ENCODE measurements at places on chromosomes 5 and 9.

DNA sequence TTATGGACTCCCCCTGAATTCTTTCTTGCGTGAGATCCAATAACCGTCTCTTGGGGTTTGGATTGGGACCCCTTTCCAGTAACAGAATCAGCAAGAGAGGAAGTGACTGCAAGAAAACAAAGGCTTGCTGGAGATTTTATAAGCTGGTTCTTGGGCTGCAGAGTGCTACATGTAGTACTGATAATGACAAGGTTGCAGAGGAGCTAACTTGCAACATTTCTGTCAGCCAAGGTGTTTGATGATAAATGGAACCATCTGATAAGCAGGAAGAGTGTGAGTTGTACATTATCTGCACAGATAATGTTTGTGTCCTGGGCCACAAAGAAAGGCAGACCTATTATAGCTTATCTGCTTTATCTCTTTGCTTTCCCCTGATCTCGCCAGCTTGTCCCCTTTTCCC is 37.1 kb downstream of the DNAJB5 start:
- no peak for DNase-seq

GRCh38 chr9:5042661-5043178 is 57.6 kb downstream of the JAK2 start:
- no peak for DNase-seq

GRCh38 chr5:158758675-158759074 is 341.0 kb downstream of the EBF1 start:
- peak; percentile 90 for DNase-seq

GRCh38 chr5:12488161-12488560 is 583.9 kb upstream of the CTNND2 start:
- no peak for DNase-seq

GRCh38 chr5:148540647-148541046 is 113.7 kb downstream of the HTR4 start:
- no peak for DNase-seq

DNA sequence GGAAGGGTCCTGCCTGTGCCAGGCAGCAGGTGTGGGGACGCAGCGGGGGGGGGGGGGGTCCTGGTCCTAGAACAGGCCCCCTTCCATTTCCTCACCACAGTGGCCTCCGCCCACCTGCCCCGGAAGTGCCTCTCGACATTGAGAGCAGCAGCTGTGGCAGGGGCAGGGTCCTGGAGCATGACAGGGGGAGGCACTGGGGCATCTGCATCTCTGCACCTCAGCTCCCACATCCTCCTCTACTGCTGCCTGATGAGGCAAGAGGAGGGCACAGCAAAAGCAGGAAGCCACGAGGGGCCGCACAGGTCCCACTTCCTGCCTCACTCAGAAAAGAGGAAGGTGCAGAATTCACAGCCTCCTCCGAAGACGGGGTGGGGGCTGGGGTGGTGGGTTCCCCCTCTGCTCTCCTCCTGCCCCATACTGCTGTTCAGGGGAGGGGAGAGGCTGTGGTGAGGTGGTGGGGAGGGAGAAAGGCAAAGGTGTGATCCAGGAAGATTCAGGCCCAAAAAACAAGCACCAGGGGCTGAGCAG is 14.8 kb downstream of the AKNA start:
- DNase-seq: no peak

DNA sequence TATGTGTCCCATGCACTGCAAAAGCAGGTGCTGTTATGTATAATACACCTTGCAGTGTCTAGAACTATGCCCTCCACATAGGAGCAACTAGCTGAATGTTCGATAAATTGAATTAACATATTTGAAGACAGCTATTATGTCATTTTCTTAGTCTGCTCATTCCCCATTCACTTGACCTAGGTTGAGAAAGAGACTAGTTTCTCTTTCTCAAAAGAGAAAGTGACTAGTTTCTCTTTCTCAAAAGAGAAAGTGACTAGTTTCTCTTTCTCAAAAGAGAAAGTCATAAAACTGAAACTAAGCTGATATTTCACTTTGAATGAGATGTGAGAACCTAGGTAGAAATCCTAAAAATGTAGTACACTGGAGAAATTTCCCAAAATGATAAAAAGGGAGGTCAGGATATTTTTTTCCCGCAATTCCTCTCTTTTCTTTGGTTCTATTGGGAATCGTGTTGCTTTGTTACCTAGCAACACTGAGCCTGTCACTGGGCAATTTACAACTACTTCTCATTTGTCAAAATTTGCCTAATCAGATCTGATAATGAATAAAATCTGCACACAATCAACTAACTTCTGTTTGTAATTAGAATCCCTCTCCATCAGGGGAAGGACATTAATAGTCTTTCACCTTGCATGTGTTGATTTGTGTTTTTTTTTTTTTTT is 132.0 kb upstream of the GRIA1 start:
- DNase-seq: no peak

DNA sequence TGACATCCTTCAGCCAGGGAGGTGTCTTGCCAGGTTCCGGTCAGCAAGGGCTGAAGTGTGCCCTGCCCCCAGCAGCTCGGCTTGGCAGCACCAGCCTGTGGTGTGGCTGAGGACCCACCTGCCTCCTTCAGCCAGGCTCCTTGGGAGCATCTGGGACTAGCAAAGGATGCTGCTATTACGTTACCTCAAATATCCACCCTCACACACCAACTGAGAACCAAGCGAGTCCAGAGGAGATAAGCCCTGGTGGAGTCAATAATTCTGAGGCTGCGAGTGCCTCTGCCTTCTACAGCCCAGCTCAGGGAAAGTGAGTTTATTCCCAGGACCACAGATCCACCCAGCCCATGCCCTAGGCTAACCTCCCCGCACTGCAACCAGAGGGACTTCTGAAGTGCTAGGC is 57.1 kb upstream of the FSTL4 start:
- DNase-seq: no peak

- DNase-seq: peak; percentile 23
These were observed 16.2 kb upstream of the MAT2B start for GRCh38 chr5:163489055-163489744.

DNA sequence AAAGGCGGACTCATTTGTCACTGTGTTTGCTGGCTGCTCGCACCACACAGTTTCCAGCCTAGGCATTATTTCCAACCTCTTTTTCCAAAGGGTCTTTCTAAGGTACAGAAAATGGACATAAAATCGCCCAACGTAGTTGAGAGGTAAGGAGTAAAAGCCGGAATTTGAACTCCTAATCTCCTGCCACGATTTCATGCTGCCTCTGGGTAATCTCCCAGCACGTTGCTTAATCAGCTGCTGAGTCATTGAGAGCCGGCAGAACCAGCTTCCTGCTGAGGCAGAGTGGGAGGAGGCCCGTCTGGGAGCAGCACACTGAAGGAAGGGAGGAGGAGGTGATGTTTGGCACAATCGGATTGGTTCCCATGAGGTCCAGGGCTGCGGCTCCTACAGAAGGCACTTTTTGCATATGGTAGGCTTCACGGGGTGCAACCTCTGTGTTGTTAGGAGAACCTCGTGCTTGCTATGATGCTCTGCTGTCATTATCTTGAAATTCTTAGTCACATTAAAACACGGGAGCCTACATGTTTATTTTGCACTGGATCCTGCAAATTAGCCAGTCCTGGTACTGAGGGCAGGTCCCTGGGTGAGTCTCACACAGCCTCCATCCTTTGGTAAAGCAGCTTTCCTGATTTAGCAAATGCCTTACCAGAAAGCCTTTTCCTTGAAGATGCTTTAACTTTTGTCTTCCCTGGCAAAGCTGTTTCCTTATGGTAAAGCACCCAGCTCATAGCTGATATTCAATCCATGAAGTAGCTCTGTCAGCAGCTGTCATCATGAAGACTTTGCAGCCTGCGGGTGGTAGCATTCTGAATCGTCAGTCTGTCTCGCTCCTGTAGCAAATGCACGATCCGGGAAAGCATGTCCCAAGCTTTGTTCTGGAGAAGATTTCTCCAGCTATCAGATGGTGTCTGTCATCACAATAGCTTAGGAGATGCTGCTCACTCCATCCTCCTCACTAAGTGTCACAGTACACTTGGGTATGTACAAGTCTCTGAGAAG is 191.6 kb upstream of the MSX2 start:
- DNase-seq: peak; percentile 94

- DNase-seq: peak; percentile 22
These were observed 129.7 kb downstream of the RAPGEF6 start for GRCh38 chr5:131505237-131505908.

GRCh38 chr9:103649086-103649485 is 445.0 kb upstream of the SMC2 start:
- DNase-seq: peak; percentile 14

DNA sequence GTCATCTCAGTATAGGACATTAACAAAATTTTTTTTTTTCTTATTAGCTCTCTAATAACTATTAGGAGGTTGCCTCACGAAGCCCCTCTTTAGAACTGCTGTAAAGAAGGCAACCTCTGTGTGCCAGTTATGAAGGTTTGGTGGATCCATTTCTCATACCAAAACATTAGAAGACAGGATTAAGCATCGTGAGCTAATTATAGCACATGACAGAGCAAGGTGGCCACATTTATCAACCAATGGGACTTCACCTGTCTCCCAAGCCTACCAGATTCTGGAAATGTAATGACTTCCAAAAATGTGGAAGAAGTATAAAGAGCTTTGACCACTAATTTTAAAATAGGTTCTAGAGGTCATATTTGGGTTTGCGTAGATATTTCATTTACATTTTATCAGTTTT is 107.2 kb downstream of the SMARCA2 start:
- no peak for DNase-seq

DNA sequence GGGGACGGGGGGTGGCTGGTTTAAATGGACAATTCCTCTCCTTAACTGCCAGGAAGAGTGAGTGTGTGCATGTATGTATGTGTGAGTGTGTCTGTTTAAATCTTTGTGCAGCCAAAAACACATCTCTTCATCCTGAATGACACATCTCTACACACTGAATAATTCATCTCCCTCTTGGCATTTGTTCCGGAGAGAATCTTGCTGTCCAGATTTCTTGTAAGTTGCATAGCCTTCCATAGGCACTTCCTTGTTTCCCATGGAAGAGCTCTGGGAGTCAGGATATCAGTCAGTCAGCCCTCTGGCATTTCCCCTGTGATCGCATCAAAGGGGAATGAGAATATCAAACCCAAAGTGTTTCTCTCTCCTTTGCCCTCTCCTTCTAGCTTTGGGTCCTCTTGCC is 74.7 kb downstream of the WWC1 start:
- peak; percentile 99 for DNase-seq

DNA sequence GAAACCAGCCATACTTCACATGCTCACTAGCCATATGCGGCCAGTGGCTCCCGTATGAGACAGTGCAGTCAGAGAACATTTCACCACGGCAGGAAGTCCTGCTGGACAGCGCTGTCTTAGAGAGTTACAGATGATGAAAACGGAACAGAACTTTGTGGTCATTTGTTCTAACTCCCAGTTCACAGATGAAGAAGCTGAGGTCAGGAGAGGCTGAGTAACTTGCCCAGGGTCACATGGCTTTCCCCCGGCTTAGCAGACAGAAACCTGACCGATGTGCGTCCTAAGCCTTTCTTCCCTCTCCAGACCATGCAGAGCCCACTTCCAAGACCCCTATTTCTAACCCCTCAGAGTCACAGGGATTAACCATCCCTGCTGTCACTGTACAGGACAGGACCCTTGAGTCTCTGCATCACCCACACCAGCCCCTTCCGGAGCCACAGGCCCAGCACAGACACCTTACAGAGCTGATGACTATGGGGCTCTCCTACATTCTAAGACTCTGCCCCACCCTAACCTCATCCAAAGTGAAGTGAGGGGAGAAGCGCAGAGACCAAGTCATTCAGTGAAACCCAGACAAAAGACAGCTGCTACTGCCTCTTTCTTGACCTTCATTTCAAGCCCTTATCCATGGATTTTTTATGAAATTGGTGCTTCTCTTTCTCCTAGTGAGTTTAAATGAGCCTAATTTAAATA is 86.9 kb downstream of the PTPN3 start:
- DNase-seq: no peak

DNA sequence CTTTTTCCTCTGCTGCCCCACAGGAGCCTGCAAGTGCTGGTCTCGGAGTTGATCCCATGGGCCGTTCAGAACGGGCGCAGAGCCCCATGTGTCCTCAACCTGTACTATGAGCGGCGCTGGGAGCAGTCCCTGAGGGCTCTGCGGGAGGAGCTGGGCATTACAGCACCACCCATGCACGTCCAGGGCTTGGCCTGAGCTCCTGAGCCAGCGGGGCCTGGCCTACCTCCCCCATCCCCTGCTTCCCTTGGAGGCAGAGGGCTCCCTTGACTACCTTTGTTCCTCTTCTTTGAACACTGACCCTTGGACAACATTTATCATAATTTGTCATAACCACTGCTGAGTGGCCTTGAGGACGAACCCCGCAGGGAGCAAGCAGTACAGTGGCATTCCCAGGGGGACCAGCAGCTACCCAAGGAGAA is 6.9 kb upstream of the SLC27A4 start:
- DNase-seq: no peak

GRCh38 chr5:159639590-159639989 is 276.7 kb upstream of the ADRA1B start:
- no peak for DNase-seq

- DNase-seq: peak; percentile 38
These were observed 64.5 kb downstream of the PRR16 start for GRCh38 chr5:120528609-120529008.

DNA sequence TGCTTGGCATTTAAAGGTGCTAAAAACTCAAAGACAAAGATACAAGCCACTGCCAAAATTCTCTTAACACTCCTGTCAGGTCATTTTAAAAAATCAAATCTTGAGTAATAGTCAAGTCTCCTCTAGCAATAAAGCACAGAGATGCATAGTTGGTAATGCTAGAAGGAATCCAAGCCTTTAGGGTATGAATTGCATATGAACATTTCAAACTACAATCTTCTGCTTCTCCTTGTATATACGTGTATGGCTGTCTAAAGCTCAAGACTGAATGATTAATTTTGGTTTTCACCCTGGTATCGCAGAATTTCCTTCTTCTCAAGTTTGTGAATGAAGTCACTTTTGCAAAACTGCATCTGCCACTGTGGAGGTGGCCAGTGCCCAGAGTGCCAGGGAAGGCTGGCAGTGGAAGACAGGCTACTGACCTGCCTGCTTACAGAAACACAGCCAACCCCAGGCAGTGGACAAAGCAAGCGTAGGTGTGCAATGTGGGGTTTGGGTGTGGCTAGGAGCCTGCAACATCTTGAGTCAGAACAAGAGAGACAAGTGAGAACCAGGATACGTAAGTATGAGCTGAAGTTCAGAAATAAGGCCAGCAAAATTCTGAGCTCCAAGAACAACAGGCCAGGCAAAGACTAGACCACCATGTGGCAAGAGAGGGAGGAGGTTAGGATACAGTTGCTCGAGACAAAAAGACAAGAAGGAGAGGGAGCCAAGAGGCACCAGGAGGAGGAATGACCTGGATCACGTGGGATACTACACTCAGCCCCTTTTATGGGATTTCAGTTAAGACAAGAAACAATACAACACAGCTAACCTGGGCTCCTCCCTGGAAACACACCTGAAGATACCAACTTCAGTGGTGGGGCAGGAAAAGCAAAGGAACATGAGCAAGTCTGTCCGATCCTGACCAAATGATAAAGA is 22.6 kb downstream of the MYO10 start:
- DNase-seq: no peak

GRCh38 chr5:107542831-107543231 is 127.9 kb downstream of the EFNA5 start:
- peak; percentile 60 for DNase-seq

DNA sequence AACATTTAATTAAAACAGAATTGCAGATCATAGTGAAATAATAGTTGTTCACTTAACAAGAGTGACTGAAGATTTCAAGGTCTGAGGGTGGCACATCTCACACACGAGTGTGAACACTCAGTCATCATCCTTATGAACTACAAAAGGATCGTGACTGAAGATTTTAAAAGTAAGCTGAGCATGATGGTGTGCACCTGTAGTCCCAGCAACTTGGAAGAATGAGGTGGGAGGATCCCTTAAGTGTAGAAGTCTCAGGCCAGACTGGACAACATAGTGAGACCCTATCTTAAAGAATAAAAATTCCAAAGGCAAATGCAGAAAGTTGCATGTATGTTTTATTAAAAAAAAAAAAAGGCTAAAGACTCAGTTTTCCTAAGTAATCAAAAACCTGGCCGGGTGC is 22.4 kb upstream of the ATP6V1G1 start:
- no peak for DNase-seq

Data from fibroblast of upper back skin (primary cell).